ENCODE measurements at places on chromosomes 11 and 22. TPM values are rescaled to one million over a fixed set of nuclear protein-coding genes. Genes with fewer than 3 reads are reported as not detected.

The GAL3ST3 gene
- 4.8 TPM for polyA plus RNA-seq

The TTC36 gene
- polyA plus RNA-seq, result 1.5 TPM

The IGLL5 gene
- not detected for polyA plus RNA-seq

The TRIM66 gene
- polyA plus RNA-seq, result 4.0 TPM

The PLEKHB1 gene
- polyA plus RNA-seq, result 16.8 TPM

The CNIH2 gene
- polyA plus RNA-seq, result 4.7 TPM
